Esophagus squamous epithelium (tissue), 5 donors: ENCODE measurements at places on chromosomes 7 and 10. TPM values are rescaled to one million over a fixed set of nuclear protein-coding genes. Genes with fewer than 3 reads are reported as not detected.

DNA sequence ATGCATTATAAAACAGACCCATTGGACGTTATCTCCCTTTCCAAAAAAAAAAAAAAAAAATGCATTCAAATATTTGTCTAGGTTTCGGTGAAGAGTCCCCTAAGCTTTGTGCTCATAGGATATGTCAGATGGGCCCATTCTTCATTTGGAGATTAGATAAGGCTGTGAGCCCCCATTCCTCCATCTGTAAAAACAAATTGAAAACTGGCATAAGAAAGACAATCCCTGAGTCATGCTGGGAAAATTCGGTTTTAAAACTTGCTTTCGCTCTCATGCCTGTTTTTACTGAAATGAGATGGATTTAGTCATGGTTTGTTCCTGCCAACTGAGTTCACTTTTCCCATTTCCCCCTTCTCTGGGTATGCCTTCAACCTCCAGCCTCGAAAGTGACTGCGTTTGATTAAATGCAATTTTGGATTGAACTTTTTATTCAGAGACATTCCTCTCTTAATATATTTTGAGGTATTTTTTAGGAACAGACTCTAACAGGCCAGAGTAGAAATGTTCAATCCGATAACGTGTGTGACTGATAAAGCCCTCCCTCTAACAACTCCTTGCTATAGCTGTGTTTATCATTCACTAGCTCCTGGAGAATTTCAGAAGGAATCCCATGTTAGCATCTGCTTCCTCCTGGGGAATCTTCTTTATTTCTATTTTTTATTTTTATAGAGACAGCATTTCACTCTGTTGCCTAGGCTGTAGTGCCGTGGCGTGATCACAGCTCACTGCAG lies 190.9 kb upstream of the LYZL2 start:
- H3K4me1 ChIP-seq = peaks cover 8% of the 10 kb centered on the region
- no peak for DNase-seq
- no peaks in the 10 kb centered on the region for H3K36me3 ChIP-seq
- H3K27ac ChIP-seq = peak overlapping the region; percentile 56

- H3K27ac ChIP-seq = no peak overlapping the region
- H3K4me1 ChIP-seq = peaks cover 7% of the 10 kb centered on the region
- H3K36me3 ChIP-seq = no peaks in the 10 kb centered on the region
- H3K27me3 ChIP-seq = no peaks in the 10 kb centered on the region
- no peak for DNase-seq
Observed at GRCh38 chr7:1817061-1817712, 147.1 kb downstream of the ELFN1 start.

- no peaks in the 10 kb centered on the region for H3K4me1 ChIP-seq
- DNase-seq = no peak
- no peaks in the 10 kb centered on the region for H3K27me3 ChIP-seq
- H3K36me3 ChIP-seq = no peaks in the 10 kb centered on the region
- H3K4me3 ChIP-seq = no peak overlapping the region
- H3K27ac ChIP-seq = peak overlapping the region; percentile 81
Observed at GRCh38 chr10:95508730-95509129, 52.4 kb downstream of the SORBS1 start.

DNA sequence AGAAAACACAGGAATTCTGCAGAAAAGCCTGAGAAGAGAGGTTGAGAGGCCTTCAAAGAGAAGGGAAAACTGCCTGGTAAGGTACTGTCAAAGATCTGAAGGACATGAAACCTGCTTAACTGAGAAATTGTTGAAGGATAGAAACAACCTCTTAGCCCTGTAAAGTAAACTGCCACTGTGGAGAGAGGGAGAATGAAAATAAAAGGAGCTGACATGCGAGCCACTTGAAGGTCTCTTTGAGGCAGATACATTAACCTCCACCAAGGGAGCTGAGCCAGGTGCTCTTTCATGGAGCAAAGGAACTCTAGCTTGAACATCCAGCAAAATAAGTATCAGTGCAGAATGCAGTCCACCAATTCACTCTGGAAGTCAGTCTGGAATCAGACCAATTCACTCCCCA lies 108.8 kb upstream of the FEZF1 start:
- no peaks in the 10 kb centered on the region for H3K4me1 ChIP-seq
- no peak overlapping the region for H3K27ac ChIP-seq
- DNase-seq = no peak
- no peaks in the 10 kb centered on the region for H3K27me3 ChIP-seq
- no peak overlapping the region for H3K4me3 ChIP-seq

DNA sequence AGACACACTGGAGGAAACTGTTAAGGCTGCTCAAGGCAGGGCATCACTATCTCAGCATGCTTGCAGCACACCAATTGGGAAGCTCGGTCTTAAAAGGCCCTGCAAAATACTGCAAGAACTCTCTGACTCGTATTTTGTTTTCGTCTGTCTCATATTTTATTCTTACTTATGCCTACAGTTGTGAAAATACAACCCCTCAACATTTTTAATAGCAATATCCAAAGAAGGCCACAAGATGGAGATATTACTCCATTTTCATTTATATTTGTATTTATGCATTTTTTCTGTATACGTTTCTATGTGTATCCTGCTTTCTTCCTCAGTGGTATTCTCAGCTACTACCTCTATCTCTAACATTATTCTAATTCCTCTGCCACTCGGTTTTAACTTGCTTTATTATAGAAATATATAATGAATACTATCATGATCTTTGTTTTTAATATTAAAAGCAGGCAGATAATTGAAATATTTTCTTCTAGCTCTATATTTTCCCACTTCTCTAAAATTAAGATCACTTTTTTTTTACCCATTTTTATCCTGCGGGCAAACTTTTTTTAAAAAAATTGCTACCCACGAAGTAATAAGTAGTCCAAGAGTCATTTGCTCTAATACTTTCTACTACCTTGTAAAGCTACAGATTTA lies 10.0 kb downstream of the DNAJC1 start:
- no peaks in the 10 kb centered on the region for H3K4me1 ChIP-seq
- H3K4me3 ChIP-seq = no peak overlapping the region
- no peak for DNase-seq
- H3K27me3 ChIP-seq = no peaks in the 10 kb centered on the region

DNA sequence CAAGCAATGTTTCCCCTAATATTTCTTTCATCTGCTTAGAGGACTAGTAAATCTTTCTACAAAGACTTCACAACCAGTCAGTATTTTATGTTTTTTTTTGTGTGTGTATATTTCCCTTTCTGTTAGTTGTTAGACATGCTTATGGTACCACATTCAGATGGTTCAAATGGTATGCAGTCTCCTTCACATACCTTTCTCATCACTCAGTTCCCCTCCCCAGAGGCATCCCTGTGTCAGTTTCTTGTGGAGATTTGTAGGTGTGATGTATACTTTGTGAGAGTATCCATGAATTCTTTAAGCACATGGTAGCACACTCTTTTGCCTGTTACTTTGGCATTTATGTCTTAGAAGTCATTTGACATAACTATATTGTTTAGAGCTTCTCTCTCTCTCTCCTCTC lies 4.4 kb downstream of the ZNF485 start:
- H3K27me3 ChIP-seq = no peaks in the 10 kb centered on the region
- peaks cover 4% of the 10 kb centered on the region for H3K36me3 ChIP-seq
- H3K4me3 ChIP-seq = no peak overlapping the region
- H3K27ac ChIP-seq = no peak overlapping the region
- no peak for DNase-seq

- peak overlapping the region; percentile 3 for H3K4me3 ChIP-seq
- no peaks in the 10 kb centered on the region for H3K36me3 ChIP-seq
- peaks cover 51% of the 10 kb centered on the region for H3K4me1 ChIP-seq
- no peak for DNase-seq
Observed at GRCh38 chr10:30431435-30431911, 2.5 kb upstream of the MAP3K8 start.

- no peak overlapping the region for H3K4me3 ChIP-seq
- peak overlapping the region; percentile 9 for H3K27ac ChIP-seq
- no peak for DNase-seq
- no peaks in the 10 kb centered on the region for H3K27me3 ChIP-seq
Observed at GRCh38 chr7:137961200-137962177, 40.4 kb downstream of the CREB3L2 start.

DNA sequence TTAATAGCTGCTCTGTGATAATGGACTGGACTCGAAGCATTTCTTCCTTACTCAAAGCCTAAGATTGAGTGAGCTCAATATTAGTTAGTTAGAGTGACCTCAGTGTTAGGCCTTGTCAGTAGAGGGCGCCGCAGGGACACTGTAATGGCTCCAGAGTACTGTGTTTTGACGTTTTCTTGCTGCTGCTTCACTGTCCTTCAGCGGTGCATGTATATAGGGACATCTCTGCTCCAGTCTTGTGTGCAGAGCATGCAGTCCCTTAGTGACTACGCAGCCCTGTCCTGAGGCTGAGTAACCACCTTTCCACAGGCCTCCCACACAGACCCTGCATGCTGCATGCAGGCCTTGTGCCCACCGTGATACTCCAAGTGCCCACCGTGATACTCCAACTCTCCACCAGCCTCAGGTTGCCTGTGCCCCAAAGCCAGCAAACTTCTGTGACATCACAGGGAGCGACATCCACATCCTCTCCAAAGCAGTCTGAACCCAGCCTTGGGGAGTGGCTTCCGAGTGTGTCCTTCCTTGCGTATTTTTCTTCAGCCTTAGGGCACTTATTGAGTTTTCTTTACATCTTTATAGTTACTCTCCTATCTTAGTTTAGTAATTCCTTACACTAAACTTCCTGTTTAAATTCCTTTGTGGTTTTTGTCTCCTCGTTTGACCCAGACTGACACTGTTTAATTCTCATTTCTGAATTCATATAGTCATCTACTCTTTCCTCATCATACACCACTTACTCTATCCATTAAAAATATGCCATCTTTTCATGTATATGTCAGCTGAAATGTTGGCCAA lies 118.2 kb downstream of the JAZF1 start:
- H3K27ac ChIP-seq = no peak overlapping the region
- H3K36me3 ChIP-seq = no peaks in the 10 kb centered on the region
- no peak overlapping the region for H3K4me3 ChIP-seq

- H3K36me3 ChIP-seq = no peaks in the 10 kb centered on the region
- no peak for DNase-seq
- H3K27ac ChIP-seq = no peak overlapping the region
- peaks cover 11% of the 10 kb centered on the region for H3K4me1 ChIP-seq
Observed at GRCh38 chr7:30237271-30237695, 47.1 kb upstream of the ZNRF2 start.

DNA sequence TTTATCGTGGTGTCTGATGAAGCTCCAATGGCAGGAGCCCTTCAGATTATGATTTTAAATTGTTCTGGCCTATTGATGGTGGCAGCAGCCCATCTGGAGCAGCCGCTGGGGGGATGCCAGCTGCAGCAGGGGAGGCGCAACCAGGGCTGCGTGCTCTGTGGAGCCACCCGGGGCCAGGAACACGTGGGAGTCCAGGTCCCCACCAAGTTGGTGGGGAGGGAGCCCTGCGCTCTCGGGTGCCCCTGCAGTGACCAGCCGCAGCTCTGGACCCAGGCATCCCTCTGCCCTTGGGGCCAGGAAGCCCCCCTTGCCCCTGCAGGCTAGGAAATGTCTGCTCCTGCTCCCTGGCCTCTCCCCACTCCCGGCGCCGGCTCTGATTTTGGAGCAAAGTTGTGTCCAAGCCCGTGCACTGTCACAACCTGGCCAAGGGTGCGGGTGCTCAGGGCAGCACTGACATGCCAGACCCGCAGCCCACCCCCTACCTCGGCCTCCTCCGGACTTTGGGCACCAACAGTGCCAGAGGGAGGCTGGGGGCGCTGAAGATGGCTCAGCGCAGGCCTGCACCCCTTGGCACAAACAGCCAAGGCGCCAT lies 147.2 kb upstream of the ADO start:
- H3K36me3 ChIP-seq = no peaks in the 10 kb centered on the region
- no peaks in the 10 kb centered on the region for H3K4me1 ChIP-seq
- no peak overlapping the region for H3K4me3 ChIP-seq
- no peaks in the 10 kb centered on the region for H3K27me3 ChIP-seq

DNA sequence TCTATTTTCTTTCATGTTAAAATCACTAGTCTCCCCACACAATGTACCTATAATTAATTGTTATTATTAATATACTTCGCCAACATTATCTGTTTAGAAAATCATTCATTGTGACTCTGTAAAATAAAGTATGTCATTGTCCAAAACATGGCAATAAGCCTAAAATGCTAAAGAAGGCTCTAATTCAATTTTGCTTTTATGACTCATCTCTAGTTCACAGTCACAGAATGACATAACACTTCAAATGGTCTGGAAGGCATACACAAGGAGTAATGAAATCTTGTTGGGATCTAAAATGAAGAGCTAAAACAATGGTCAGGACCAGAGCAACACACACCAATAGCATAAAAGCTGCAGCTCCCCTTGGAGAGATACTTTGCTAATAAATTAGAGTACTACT lies 505.8 kb downstream of the GPAM start:
- H3K36me3 ChIP-seq = no peaks in the 10 kb centered on the region
- no peaks in the 10 kb centered on the region for H3K27me3 ChIP-seq
- H3K27ac ChIP-seq = no peak overlapping the region
- H3K4me3 ChIP-seq = no peak overlapping the region
- no peak for DNase-seq

DNA sequence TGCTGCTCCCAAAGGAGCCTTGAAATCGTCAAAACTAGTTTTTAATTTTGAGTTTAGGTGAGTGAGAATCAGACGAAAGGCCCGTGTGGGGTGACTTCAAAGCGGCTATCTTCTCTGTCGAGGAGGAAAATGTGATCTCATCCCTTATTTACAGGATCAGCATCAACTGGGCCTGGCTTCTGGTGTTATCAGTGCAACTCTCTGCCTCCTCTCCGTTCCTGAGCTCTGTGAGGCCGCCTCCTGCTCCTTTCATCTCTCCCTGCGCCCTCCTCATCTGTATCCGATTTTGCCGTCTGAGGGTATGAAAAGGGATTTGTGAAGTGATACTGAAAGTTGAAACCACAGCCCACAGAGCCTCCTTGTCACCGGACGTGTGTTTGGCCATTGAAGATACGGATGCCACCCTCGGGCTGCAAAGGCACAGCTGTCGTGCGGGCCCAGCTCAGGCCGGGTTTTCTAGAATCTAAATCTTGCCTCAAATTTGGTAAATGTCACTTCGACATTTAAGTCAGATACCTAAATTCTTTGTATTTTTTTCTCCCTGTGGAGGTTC lies 408.7 kb upstream of the ADARB2 start:
- no peaks in the 10 kb centered on the region for H3K36me3 ChIP-seq
- H3K4me3 ChIP-seq = no peak overlapping the region
- no peak overlapping the region for H3K27ac ChIP-seq
- DNase-seq = no peak
- peaks cover 7% of the 10 kb centered on the region for H3K27me3 ChIP-seq

GRCh38 chr7:44757311-44757710 lies 8.7 kb downstream of the ZMIZ2 start:
- no peak for DNase-seq
- peaks cover 32% of the 10 kb centered on the region for H3K4me1 ChIP-seq
- H3K27me3 ChIP-seq = no peaks in the 10 kb centered on the region
- H3K27ac ChIP-seq = no peak overlapping the region

GRCh38 chr10:24518981-24519597 lies 204.6 kb downstream of the ARHGAP21 start:
- no peak for DNase-seq
- H3K4me1 ChIP-seq = peaks cover 9% of the 10 kb centered on the region
- no peaks in the 10 kb centered on the region for H3K27me3 ChIP-seq

GRCh38 chr10:34058845-34059614 lies 724.6 kb upstream of the NRP1 start:
- H3K36me3 ChIP-seq = no peaks in the 10 kb centered on the region
- H3K27ac ChIP-seq = peak overlapping the region; percentile 58
- no peak for DNase-seq
- H3K27me3 ChIP-seq = no peaks in the 10 kb centered on the region
- H3K4me3 ChIP-seq = no peak overlapping the region
- H3K4me1 ChIP-seq = peaks cover 4% of the 10 kb centered on the region

CPVL gene
- total RNA-seq = 7.4 TPM

PIK3CG gene
- 1.8 TPM for total RNA-seq

SGCE gene
- total RNA-seq = 44.8 TPM

TYW1B gene
- 2.9 TPM for total RNA-seq

GFRA1 gene
- total RNA-seq = 79.9 TPM

KCND2 gene
- total RNA-seq = not detected

FAM131B gene
- 0.27 TPM for total RNA-seq

HOXA4 gene
- total RNA-seq = 2.9 TPM

JCAD gene
- 0.91 TPM for total RNA-seq

NPY gene
- total RNA-seq = not detected

NPY4R2 gene
- not detected for total RNA-seq

ABCB4 gene
- total RNA-seq = 0.38 TPM

ZNF679 gene
- total RNA-seq = not detected
